DMS79 treated with DMSO at 0.1 percent for 48 hours (cell line): ENCODE measurements at places on chromosomes 2 and 18.

DNA sequence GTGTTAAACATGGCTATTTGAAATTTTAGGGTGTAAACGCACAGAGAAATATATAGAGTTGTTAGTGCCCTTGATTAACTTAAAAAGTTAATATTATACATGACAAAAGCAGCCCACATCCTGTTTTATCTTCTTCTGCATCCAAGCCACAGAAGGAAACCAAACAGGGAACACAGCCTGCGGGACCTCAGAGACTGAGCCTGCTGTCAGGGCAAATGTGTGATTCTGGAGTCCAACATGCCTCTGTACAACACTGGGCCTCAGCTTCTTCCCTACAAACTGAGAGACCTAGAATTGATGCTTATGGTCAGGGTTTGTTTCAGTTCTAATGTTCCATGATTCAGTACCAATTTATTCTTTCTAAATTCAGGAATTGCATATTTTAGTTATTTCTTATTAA lies 404.7 kb downstream of the FBXO15 start:
- no peak for DNase-seq

GRCh38 chr2:183495589-183496267 lies 371.5 kb downstream of the NUP35 start:
- DNase-seq = no peak

DNA sequence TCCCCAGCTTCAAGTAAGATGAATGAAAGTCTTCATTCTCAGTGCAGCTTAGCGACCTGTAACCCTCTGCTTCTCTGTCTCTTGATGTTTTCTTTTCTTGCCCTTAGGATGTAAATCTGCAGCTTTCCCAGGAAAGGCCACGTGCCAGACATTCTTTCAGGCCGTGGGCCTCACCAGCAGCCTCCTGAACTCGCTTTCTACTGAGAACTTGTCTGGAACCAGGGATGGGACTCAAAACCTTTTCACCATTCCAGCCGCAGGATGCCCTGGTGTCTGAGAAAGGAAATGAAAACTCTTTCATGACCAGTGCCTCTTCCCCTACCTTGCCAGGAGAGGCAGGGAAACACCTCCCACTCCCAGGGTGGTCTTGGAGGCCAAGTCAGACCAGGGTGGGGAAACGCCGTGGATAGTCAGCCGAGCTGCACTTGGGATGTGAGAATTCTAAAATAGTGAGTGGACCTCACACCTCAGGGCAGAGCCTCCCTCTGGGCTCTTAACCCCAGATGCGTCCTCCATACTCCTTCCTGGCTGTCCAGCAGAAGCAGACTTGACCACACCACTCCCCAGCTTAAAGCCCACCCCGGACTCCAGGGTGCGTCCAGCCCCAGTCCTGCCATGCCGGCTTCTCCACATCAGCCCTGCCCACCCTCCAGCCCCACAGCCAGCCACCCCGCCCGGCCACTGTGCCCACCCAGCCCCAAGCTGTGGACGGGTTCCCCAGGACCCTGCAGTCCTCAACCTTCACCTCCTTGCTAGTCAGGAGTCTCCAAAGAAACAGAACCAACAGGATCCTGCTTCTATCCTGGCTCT lies 115.5 kb downstream of the TWIST2 start:
- no peak for DNase-seq

DNA sequence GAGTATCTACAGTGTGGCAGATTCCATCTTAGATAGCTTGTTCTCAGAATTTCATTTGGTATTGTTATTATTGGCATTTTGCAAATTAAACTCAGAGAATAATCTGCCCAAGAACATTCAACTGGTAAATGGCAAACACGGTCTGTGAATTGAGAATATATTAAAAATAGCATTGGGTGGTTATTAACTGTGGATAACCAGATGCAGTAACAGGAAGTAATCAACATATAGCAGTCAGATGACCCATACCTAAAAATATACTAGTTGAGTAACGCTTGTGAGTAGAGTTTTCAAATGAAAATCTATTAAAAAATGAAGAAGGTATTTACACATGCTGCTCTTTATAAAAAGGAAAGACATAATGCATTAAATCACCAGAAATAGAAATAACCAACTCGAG lies 129.5 kb downstream of the ZNF804A start:
- no peak for DNase-seq

GRCh38 chr2:235191978-235192377 lies 240.2 kb downstream of the SH3BP4 start:
- no peak for DNase-seq

- peak; percentile 79 for DNase-seq
Observed at GRCh38 chr2:10124538-10125045, 2.1 kb downstream of the RRM2 start.

DNA sequence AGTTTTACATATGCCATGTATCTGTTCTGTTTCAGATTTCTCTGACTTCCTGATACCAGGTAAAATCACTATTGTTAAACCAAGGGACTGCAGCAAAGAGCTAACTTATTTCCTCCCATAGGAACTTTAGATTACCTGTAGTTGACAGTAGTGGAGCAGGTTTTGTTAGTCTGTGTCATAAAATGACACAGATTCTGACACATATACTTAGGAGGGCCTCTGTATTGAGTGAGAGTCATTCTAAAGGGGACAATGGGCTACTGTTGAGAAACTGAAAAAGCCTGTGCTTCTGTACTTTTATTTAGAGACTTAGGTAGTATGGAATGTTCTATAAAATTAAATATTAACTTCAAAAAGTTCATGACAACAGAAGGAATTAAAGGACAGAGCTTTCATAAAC lies 48.2 kb downstream of the KCMF1 start:
- no peak for DNase-seq

GRCh38 chr2:128727404-128727803 lies 408.7 kb upstream of the HS6ST1 start:
- DNase-seq = no peak

DNA sequence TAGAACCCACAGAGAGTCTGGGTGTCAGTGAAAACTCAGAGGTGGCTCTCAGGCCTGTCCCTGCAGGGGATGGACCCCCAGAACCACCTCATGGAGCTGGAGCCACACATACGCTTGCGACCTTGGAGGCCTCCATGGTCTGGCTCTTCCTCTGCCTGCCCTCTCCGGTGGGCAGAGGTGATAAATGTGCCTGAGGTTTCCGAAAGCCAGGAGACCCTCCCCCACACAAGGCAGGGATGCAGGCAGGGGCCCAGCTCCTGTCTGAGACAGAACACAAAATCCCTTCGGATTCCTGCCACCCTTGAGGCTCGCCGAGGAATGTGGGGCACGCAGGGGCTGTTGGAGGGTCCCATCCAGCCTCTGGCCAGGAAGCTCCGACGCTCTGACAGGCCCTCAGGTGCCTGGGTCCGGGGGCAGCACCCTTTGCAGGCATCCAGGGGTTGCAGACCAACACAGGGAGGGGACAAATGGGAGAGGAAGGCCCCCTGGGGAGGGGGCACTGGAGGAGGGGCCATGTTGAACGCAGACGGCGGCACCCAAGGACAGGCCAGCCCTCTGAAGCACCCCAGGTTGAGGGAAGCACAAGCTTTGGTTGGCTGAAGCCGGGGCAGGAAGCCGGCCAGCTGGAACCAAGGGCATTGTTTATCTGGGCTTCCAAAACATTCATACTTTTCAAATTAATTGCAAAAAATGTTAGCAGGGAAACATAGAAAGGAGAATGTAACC lies 4.1 kb upstream of the SNED1 start:
- DNase-seq = no peak

GRCh38 chr2:62536873-62537547 lies 31.0 kb upstream of the TMEM17 start:
- no peak for DNase-seq

- DNase-seq = no peak
Observed at GRCh38 chr2:239431536-239431935, 30.7 kb upstream of the HDAC4 start.

DNA sequence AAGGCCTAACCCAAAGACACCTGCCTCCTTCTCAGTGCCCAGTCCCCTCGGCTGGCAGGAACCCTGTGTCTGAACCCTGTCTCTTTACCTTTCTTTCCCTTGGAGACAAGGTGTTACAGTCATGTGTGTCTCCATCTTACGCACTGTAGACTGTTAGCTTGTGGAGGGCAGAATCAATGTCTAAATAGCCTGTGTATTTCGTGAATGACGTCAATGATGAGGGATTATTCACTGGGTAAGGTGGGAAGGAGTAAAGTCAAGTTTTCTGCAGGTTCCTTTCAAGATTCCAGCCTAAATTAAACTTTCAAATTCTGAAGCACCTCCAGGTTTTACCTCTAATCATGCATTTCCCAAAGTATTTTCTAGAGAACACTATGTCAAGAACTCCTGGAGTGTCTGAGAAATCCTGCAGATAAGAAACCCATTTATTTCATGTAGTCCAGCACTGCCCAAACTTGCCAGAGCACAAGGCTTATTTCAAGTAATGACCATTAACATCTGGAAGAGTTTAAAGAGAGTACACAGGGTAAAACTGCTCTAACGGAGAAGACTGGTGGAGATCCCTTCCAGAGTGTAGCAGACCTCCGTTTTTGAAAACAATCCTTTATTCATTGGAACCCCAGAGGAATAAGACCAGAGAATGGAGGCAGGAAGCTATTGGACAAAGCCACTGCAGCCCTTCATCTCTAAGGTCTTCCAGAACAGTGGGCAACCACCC lies 72.8 kb downstream of the KCNF1 start:
- no peak for DNase-seq

GRCh38 chr2:71452565-71452964 lies 796 bp upstream of the DYSF start:
- no peak for DNase-seq

GRCh38 chr2:155368934-155369333 lies 670.4 kb downstream of the KCNJ3 start:
- no peak for DNase-seq

DNA sequence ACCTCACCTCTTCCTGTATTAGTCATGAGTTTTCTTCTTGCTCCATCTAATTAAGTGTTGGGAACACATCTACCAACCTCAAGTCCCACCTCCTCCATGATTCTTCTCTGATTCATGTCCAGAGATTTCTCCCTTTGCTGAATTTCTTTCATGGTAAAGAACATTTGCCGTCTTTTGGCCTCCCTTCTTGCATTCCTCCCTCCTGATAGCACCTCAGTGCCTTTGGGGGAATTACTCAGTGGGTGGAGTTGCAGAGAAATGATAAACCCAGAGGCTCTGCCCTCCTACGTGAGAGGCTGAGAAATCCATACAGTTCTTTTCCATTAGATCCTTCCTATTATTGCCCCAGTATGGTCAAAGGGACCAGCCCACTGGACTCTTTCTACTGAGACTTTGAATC lies 651.9 kb downstream of the SLC4A3 start:
- no peak for DNase-seq

DNA sequence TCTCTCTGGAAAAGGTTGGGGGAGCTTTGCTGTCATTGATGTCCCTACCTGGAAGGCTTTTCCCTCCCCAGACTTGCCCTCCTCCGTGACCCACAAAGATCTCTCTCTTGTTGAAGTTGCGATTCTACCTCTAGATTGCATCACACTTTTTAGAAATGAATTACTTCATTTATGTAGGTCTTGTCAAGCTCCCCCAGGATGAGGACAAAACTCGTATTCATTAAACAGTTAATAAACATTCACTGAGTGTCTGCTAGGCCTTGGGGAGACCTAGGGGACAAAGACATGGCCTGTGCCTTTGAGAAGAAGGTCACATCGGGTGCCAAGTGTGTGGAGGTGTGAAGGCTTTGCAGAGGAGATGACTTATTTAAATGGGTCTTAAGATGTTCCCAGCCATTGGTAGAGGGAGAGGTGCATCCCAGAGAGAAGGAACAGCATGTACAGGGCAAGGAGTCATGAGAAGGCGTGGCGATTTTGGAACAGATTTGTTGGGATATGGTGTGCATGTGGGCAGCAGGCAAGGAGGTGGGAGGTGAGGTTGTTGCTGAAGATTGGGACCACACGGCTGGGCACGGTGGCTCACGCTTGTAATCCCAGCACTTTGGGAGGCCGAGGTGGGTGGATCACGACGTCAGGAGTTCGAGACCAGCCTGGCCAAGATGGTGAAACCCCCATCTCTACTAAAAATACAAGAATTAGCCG lies 9.8 kb upstream of the YWHAQ start:
- DNase-seq = no peak

DNA sequence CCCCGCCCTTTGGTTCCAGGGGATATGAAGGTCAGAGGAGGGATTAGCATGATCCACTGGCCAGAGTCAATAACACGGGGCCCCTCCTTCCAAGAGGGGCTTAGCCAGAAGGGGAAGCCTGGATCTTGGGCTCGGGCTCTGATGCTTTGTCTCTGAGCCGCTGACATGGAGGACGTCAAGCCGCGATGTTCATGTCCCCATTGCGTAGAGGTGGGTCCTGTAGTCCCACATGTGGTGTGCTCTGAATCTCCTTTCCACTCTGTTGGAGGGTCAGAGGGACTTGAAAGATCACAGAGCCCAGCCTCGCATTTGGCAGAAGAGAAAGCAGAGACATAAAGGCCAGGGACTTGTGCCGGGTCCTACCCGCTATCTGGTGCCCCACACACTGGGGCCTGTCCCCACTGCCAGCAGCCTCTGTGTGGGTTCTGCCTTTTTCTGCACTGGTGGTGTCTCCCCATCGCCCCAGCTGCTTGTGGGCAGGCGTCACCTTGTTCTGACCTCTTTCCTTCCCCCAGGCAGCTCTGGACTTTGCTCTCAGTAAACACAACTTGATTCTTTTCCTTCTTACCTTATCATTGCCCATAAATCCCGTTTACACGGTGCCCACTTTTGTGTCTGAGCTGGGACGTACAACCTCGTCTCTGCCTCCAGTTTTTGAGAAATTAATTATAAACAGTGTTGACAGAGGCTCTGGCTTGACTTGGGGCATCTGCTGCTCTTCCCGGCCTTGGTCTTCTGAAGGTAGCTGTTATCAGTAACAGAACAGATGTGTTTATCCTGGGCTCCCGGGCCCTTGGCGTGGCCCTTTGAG lies 48.8 kb downstream of the SH3BP4 start:
- no peak for DNase-seq

DNA sequence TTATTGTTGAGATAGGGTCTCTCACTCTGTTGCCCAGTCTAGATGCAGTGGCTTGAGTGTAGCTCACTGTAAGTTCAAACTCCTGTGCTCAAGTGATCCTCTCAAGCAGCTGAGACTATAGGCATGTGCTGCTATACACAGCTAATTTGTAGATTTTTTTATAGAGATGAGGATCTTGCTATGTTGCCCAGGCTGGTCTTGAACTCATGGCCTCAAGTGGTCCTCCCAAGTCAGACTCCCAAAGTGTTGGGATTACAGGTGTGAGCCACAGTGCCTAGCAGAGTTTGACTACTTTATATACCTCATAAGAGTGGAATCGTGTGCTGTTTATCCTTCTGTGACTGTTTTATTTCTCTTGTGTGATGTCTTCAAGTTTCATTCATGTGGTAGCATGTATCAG lies 60.3 kb downstream of the TANC1 start:
- no peak for DNase-seq

DNA sequence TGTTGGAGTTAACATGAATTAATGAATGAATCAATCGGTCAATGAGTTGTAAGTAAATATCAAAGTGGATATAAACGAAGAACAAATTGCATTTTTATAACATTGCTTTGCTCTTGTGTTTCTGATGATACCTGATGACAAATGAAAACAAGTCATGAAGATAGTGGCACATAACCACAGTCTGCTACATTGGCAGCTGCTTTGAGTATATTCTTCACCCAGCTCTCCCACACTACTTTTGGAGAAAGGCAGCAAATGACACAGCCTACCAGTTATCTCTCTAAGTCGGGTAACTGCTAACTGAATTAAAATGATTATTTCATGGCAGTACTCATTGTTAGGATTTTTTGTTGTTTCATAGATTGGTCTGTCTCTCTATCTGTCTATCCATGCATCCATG lies 76.8 kb downstream of the COL5A2 start:
- DNase-seq = no peak

GRCh38 chr2:705971-706511 lies 28.8 kb upstream of the TMEM18 start:
- DNase-seq = no peak
